M059J (cell line): ENCODE measurements at places on chromosomes 7 and 10.

DNA sequence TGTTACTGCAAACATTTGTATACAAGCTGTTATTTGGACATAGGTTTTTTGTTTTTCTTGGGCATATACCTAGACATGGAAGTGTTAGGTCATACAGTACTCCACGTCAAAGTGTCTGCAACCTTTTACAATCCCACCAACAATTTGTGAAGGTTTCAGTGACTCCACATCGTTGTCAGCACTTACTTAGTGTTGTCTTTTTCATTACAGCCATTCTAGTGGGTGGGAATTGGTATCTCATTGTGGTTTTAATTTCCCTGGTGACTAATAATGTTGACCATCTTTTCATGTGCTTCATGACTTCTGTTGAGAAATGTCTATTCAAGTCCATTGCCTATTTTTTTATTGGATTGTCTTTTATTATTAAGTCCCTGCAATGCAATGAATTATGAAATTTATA, 95.0 kb downstream of the UBE3C start:
- DNase-seq, result peak; percentile 61

GRCh38 chr7:83863906-83864305, 215.0 kb upstream of the SEMA3E start:
- DNase-seq, result no peak

GRCh38 chr10:49207113-49207512, 18.9 kb upstream of the TMEM273 start:
- DNase-seq, result no peak

DNA sequence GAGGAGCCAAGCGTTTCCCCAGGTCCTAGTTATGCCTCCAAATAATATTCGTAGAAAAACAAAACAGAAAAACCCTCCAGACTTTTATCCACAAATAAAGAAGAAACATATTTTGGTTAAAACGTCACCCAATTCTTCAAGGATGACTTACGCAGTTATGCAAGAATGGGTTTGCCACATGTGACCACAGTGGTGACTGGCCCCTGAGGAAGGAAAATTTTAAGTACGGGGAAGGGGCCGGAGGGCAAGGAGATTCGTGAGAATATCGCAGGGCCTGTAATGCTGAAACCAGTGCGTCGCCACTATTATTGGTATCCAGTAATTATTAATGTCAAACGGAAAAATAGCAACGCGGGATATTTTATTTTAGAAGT, 537 bp upstream of the MRPS24 start:
- DNase-seq, result peak; percentile 97

- DNase-seq, result no peak
Observed at GRCh38 chr7:112635742-112636141, 154.5 kb downstream of the TMEM168 start.
